ENCODE measurements at places on chromosomes 1 and 21.

DNA sequence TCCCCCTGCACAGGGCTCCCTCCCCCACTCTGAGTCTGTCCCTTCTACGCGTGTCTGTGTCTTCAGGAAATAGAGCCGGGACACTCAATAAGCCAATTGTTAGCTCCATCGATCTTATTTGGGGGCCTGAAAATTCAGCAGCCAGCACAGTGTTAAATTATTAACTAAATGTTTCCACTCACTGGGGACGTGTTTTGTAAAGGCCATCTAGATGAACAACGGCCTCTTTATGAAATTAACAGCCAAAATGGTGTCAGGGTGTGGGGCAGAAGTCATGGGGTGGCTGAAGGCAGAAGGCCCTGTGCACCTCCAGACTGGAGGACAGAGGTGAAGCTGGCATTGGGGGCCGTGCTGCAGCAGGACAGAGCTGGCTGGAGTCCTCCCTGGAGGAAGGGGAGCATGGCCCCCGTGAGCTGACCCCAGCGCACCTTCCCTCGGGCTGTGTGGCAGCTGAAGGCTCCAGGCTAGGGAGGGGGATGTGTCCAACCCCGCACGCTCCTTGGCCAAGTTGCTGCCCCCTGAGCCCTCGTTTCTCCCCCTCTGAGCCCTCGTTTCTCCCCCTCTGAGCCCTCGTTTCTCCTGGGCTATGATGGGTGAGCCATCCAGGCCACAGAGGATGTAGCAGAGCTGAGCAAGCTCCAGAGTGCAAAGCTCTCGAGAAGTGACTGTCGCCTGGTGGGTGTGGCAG, 113.8 kb upstream of the ARHGEF16 start:
- no peak for DNase-seq

GRCh38 chr1:173954179-173954578, 37.1 kb upstream of the SERPINC1 start:
- no peak for DNase-seq

- DNase-seq = no peak
Observed at GRCh38 chr21:35135481-35135880, 86.4 kb upstream of the RUNX1 start.

DNA sequence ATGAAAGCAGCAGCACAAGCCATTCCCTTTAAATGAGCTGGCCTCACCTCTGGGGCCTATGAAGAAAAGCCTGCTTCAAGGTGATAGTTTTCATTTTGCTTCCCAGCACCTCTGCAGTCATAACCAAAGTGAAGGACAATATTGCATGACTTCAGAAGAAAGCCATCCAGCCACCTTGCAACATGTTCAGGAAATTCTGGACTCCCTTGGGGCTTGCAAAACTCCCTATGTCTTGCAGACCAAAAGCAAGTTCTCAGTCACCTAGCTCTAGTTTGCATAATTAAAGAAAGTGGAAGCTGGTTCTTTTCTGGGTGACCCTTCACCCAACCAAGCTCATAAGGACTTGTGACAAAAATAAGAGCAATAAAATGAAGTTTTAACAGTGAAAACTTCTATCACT, 87.6 kb downstream of the GFI1 start:
- no peak for DNase-seq
